Suprapubic skin (tissue), 4 donors: ENCODE measurements at places on chromosomes 2 and 18. TPM values are rescaled to one million over a fixed set of nuclear protein-coding genes. Genes with fewer than 3 reads are reported as not detected.
A peak's percentile ranks its signal among the peaks of the same experiment; 100 is the strongest.

DNA sequence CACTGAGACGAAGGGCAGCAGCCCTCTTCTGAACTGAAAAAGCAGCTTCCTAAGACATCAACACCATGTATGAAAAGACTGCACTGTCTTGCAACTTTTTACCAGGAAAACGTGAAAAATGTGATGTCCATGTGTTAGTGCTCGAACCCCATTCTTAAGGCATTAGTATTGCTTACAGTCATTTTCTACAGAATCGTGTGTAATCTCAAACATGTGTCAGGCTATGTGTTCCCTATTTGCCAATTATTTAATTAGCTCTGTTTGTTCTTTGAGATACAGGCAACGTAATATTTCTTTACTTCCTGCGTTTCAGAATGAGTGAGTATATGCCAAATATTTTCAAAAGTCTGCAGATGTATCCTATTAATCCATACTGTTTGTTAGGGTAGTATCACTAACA, 307.7 kb upstream of the CCDC68 start:
- H3K27ac ChIP-seq: no peak overlapping the region
- no peak for DNase-seq
- no peaks in the 10 kb centered on the region for H3K27me3 ChIP-seq
- H3K36me3 ChIP-seq: peaks cover 43% of the 10 kb centered on the region
- peaks cover 21% of the 10 kb centered on the region for H3K4me1 ChIP-seq

DNA sequence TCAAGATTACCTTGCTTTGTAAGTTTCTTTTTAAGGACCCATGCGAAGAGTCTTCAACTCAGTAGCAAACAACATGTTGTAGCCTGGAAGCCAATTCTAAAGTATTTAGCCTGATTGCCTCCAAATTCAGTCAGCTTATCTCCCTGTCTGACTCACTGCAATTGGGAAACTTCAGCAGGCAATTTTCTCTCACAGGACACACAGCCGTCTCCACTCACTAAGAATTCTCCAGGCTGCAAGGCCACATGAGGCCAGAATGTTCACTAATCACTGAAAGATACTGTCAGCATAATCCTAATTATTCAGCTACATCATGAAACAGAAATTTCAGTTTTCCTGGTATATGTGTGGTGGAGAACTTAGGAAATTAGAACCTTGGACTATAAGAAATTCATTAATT, 78.1 kb upstream of the PDE1A start:
- no peak for DNase-seq
- no peaks in the 10 kb centered on the region for H3K36me3 ChIP-seq
- no peak overlapping the region for H3K27ac ChIP-seq
- no peaks in the 10 kb centered on the region for H3K27me3 ChIP-seq
- H3K4me1 ChIP-seq: no peaks in the 10 kb centered on the region

DNA sequence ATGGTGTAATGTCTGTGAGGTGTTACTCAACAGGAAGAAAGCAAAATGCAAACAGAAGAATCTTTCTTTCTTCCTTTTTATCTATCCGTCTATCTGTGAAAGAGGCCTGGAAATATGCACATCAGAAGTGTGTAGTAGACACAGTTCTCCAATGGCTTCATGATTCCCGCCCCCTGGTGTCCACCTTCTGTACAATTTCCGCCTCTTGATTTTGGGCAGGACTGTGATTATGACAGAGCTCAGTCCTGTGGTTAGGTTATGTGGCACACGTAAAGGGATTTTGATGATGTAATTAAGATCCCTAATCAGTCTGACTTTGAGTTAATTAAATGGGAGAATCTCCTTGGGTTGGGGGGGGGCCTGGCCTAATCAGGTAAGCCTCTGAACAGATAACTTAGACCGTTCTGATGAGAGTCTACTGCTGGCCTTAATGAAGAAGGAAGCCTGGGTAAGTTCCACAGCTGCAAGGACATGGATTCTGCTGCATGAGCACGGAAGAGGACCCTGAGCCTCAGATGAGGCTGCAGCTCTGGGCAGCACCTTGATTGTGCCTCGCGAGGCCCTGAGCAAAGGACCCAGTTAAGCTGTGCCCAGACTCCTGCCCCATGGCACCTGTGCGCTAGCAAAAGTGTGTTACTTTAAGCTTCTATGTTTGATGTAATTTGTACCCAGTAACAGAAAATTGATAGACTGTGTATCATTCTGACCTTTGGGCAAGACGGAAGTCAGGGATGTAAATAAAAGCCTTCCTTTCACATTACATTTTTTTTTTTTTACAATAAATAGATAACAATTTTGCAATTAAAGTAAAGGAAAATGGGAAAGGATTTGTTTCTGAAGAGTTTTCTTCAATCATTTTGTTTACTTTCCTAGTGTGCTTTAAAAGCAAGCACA, 11.3 kb upstream of the KCNF1 start:
- no peaks in the 10 kb centered on the region for H3K4me1 ChIP-seq
- H3K27me3 ChIP-seq: no peaks in the 10 kb centered on the region
- no peaks in the 10 kb centered on the region for H3K36me3 ChIP-seq
- H3K4me3 ChIP-seq: no peak overlapping the region

GRCh38 chr2:197079414-197079813, 152.9 kb upstream of the PGAP1 start:
- no peaks in the 10 kb centered on the region for H3K36me3 ChIP-seq
- DNase-seq: no peak
- H3K27ac ChIP-seq: no peak overlapping the region
- peaks cover 7% of the 10 kb centered on the region for H3K4me1 ChIP-seq
- no peaks in the 10 kb centered on the region for H3K27me3 ChIP-seq

- H3K27me3 ChIP-seq: peaks cover 30% of the 10 kb centered on the region
- H3K4me3 ChIP-seq: peak overlapping the region; percentile 51
- no peaks in the 10 kb centered on the region for H3K36me3 ChIP-seq
- peaks cover 17% of the 10 kb centered on the region for H3K4me1 ChIP-seq
Observed at GRCh38 chr18:61333746-61334490, 688 bp downstream of the CDH20 start.

DNA sequence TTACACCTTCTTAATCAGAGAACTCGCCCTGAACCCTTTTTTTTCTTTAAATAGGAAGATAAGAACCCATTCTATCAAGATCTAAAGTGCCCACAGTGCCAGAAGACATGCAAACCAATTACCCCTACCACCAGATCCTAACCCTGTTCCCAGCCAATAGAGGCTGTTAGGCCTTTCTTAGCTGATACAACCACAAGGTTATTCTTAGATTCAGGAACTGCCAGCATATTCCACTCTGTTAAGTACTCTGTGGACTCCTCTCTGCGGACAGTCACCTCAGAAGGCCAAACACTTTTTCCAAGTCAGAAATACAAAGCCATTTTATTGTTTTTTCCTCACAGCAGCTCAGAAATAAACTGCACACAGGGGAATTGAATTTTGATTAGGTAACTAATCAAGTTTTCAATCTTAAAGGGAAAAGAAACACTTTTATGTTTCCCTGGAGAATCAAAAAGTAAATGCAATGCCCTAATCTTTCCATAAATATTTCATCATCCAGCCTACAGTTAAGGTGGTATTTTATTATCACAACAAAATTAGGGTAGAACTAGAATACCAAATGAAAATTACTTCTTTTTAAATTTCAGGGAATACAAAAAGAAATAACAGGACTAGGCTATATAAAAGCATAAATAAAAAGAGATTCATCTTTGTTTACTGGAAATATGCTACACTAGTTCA, 111.4 kb downstream of the NBAS start:
- no peak overlapping the region for H3K4me3 ChIP-seq
- peaks cover 8% of the 10 kb centered on the region for H3K4me1 ChIP-seq
- DNase-seq: no peak
- H3K27me3 ChIP-seq: no peaks in the 10 kb centered on the region

DNA sequence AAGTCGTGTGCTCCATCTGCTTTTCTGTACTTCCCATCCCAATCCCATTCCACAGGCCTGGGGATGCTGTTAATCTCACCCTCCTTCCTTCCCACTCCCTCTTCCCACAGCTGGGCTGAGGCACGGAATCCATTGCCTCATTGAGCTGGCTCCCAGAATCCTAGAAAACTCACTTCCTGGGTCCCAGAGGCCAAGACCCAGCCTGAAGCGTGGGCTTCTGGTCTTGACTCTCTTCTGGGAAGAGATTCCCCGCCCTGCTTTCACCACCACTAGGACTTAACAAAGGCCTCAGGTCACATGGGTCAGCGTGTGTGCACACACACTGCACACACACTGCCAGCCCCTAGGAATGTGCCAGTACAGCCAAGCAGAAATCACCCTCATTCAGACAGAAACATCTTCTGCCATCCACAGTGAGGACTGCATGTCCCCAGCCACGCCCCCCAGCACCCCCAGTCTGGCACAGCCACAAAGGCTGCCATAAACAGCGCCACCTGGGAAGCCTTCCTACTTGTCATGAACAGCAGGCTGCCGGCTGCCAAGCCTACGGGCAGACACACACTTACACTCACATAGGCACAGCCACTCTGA, 165.8 kb downstream of the TNS1 start:
- no peak overlapping the region for H3K4me3 ChIP-seq
- H3K27ac ChIP-seq: peak overlapping the region; percentile 80
- peaks cover 36% of the 10 kb centered on the region for H3K36me3 ChIP-seq
- H3K27me3 ChIP-seq: no peaks in the 10 kb centered on the region

DNA sequence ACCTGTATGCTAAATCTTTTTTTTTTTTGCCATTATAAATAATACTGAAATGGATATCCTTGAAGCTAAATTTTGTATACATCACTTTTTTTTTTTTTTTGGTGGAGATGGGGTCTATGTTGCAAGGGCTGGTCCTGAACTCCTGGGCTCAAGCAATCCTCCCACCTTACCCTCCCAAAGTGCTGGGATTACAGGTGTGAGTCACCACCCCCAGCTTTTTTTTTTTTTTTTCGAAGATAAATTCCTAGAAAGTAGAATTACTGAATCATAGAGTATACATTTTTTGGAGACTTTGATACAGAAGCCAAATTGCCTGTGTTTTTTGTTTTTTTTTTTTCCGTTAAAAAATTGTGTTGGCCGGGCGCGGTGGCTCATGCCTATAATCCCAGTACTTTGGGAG, 51.0 kb upstream of the MCFD2 start:
- no peak overlapping the region for H3K4me3 ChIP-seq

DNA sequence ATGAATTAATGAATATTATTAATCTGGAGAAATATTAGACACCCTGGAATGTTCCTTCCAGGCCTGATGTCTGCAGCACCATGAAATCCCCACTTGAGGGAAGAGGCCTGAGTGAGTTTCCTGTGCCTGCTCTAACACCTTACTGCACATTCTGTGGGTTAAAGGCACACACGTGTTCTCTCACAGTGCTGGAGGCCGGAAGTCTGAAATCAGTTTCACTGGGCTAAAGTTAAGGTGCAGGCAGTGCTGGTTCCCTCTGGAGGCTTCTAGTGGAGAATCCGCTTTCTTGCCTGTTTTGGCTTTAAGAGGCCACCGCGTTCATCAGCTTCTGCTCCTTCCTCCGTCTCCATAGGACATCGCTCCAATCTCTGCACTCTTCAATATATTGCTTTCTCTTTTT, 48.7 kb downstream of the ACKR3 start:
- DNase-seq: no peak
- no peak overlapping the region for H3K27ac ChIP-seq
- no peaks in the 10 kb centered on the region for H3K36me3 ChIP-seq
- H3K4me1 ChIP-seq: no peaks in the 10 kb centered on the region
- peaks cover 19% of the 10 kb centered on the region for H3K27me3 ChIP-seq

DNA sequence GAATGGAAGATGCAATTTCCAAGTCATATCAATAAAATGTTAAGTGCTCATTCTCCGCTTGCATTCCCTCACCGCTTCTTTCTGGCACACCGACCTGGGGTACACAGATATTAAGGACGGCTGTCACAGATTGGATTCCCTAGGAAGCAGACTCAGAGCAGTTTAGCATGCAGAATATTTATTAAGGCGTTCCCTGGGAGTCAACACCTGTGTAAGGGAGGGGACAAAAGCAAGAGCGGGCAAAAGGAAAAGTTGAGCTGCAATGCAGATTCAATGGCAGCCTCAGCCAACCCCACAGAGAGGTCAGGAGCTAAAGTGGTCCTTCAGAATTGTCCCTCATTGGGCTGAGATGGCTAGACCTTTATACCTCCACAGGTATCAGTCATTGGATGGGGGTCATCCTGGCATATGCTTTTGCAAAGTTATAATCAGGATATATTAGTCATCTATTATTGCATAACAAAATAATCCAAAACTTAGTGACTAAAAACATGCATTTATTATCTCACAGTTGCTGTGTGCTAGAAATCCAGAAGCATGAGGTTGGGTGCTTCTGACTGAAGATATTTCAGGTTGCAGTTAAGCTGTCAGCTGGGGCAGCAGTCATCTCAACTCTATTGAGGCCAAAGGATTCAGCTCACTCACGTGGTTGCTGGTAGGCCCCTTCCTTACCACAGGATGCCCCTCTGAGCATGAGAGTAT, 27.0 kb upstream of the INO80D start:
- H3K27ac ChIP-seq: no peak overlapping the region
- no peaks in the 10 kb centered on the region for H3K27me3 ChIP-seq
- H3K4me1 ChIP-seq: no peaks in the 10 kb centered on the region
- H3K4me3 ChIP-seq: no peak overlapping the region
- peaks cover 22% of the 10 kb centered on the region for H3K36me3 ChIP-seq

DNA sequence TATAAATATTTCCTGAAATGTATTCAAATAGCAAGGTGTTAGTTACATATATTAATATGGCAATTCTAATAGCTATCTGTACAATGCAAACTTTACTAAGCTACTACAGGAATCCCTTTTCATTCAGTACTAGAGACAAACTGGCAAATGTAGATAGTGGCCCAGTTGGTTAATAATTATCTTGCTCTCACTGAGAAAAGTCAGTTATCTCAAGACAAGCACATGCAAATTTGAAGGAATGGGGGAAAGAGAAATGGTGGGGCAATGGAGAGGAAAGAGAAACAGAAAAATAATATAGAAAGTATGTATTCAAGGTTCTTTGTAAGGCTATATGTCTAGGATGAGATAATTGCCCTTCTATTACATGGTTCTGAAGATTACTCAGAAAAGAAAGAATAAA, 280.0 kb downstream of the FIGN start:
- H3K4me3 ChIP-seq: no peak overlapping the region
- H3K4me1 ChIP-seq: no peaks in the 10 kb centered on the region
- H3K27me3 ChIP-seq: no peaks in the 10 kb centered on the region

- no peak for DNase-seq
- H3K4me1 ChIP-seq: peaks cover 6% of the 10 kb centered on the region
- H3K27me3 ChIP-seq: no peaks in the 10 kb centered on the region
- H3K36me3 ChIP-seq: no peaks in the 10 kb centered on the region
- H3K4me3 ChIP-seq: no peak overlapping the region
Observed at GRCh38 chr2:105437708-105438103, 38.9 kb upstream of the FHL2 start.

GRCh38 chr2:39636306-39636705, 29.4 kb upstream of the TMEM178A start:
- no peaks in the 10 kb centered on the region for H3K27me3 ChIP-seq
- no peaks in the 10 kb centered on the region for H3K4me1 ChIP-seq
- H3K36me3 ChIP-seq: no peaks in the 10 kb centered on the region
- no peak overlapping the region for H3K4me3 ChIP-seq
- DNase-seq: no peak
- no peak overlapping the region for H3K27ac ChIP-seq

GRCh38 chr2:38440655-38441054, 63.6 kb upstream of the ATL2 start:
- peak overlapping the region; percentile 31 for H3K27ac ChIP-seq
- peaks cover 58% of the 10 kb centered on the region for H3K4me1 ChIP-seq
- H3K36me3 ChIP-seq: no peaks in the 10 kb centered on the region

- H3K4me1 ChIP-seq: no peaks in the 10 kb centered on the region
- no peak for DNase-seq
- H3K27ac ChIP-seq: no peak overlapping the region
- H3K27me3 ChIP-seq: no peaks in the 10 kb centered on the region
- no peak overlapping the region for H3K4me3 ChIP-seq
- no peaks in the 10 kb centered on the region for H3K36me3 ChIP-seq
Observed at GRCh38 chr2:136901732-136902131, 136.4 kb downstream of the THSD7B start.

- H3K4me3 ChIP-seq: no peak overlapping the region
- DNase-seq: peak; percentile 71
- no peaks in the 10 kb centered on the region for H3K4me1 ChIP-seq
- peaks cover 52% of the 10 kb centered on the region for H3K36me3 ChIP-seq
- no peak overlapping the region for H3K27ac ChIP-seq
Observed at GRCh38 chr2:241137276-241138190, 11.7 kb downstream of the PASK start.

Gene COBLL1
- total RNA-seq: 170 TPM

Gene PRSS56
- not detected for total RNA-seq
